CD4-positive, alpha-beta T cell treated with Interleukin-10 for 1 hour (primary cell): ENCODE measurements at places on chromosomes 7 and 10.

DNA sequence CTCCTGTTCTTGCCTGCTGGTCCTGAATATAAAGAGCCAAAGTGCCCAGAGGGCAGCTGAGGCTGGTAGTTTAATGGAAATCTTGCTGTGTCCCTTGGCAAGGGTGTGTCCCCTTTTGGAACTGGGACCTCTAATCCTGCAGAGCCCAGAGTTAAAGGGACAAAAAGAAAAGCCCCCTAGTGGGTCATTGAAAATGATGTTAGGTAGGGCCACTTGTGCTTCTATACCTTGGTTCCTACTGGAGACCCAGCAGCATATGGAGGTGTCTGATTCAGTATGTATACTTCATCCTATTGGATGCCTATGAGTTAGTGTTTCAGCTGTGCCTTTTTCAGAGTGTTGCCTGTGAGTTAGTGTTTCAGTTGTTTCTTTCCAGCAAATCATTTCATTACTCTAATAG is 30.5 kb downstream of the TFAM start:
- DNase-seq = no peak

DNA sequence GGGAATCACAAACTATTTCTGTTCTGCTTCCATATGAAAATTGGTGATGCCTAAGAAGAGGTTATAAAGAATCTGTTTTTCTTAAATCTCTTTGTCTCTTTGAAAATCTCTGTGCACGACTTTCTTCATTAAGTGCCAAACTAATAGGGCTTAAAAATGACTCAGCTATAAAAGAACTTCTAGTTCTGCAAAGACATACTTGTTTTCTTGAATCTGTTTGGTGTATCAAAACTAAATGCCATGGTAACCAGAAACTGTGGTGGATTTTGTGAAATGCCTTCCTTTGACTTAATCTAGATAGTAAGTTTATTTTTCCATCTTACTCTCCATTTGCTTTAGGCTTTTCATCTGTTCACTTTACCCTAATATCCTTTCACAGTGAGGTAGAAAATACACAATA is 417.8 kb downstream of the PARD3 start:
- DNase-seq = no peak

GRCh38 chr7:67773081-67773480 is 776.4 kb downstream of the TYW1 start:
- DNase-seq = no peak

GRCh38 chr7:149884016-149884415 is 10.2 kb downstream of the ATP6V0E2 start:
- DNase-seq = no peak

GRCh38 chr7:31256506-31256905 is 84.0 kb downstream of the NEUROD6 start:
- DNase-seq = no peak

DNA sequence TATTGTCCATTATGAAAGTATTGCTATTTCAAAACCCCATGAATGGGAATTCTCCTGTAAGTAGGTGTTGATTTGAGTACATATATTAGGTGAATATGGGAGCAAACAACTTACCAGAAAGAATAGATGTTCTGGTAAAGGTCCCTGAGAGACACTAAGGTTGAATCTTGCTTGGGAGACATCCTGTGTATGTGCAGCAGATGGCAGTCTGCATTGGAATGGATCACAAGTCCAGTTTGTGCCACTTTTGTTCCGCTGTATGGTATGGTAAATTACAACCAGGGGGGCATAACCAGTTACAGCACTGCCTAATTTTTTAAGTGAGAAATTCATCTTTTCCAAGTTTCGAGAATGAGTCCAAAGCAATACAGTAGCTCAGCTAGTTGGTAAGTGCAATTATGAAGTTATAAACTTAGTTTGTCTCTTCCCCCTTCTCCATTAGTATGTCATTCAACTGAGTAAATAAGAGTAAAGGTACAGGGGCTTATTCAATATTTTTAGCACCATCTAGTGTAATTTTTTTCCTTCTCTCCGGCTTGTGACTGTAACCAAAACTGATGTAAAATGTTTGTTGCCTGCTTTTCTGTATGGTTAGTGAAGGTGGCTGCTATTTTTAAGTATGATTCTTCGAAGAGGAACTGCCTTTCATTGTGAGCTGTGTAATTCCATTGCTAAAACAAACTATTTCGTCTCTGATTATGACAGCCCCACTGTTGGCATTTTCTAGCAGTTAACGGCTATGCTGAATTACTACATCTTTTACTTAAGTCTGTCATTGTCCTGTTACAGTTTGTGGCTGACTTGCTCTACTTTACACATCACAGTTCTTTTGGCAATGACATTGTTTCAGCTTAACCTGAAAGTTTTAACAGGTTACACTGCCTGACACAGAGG is 2.8 kb downstream of the MCU start:
- peak; percentile 17 for DNase-seq

- no peak for DNase-seq
Measured at GRCh38 chr10:963186-963585, 25.0 kb upstream of the GTPBP4 start.

DNA sequence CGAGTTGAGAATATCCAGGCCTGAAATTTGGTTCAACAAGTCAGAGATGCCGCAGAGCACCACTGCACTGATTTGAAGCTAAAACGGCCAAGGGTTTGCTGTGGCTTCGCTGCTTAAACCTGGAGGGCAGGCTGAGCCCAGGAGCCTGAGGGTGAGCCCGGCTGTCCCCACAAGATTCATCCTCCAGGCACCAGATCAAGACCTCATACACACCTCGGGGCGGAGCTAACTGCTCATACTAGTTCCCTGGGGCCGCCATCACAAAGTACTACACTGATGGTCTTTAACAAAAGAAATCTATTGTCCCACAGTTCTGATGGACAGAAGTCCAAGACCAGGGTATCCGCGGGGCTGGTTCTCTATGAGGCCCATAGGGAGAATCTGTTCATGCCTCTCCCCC is 16.9 kb upstream of the TRIM56 start:
- no peak for DNase-seq

GRCh38 chr7:47282790-47283496 is 299.0 kb downstream of the TNS3 start:
- DNase-seq = no peak

- no peak for DNase-seq
Measured at GRCh38 chr7:79291498-79291865, 162.0 kb downstream of the MAGI2 start.

GRCh38 chr10:110414548-110415309 is 83.0 kb upstream of the DUSP5 start:
- peak; percentile 92 for DNase-seq

DNA sequence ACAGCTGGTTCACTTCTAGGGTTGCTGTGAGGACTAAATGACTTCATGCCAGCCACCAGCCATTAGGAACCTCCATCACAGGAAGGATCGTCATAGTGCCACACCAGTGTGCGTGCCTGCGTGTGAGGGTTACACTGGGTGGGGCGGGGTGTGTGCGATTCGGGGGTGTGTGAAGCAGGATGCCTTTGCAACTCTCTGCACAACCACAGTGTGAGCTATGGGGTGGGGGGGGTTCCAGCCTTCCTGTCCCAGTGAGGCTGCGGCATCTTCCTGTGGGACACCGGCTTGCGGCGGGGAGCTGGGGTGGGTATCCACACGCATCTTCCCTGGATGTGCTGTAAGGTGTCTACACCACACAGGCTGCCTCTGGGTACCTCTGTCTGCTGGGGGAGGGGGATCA is 6.9 kb upstream of the ELFN1 start:
- no peak for DNase-seq

DNA sequence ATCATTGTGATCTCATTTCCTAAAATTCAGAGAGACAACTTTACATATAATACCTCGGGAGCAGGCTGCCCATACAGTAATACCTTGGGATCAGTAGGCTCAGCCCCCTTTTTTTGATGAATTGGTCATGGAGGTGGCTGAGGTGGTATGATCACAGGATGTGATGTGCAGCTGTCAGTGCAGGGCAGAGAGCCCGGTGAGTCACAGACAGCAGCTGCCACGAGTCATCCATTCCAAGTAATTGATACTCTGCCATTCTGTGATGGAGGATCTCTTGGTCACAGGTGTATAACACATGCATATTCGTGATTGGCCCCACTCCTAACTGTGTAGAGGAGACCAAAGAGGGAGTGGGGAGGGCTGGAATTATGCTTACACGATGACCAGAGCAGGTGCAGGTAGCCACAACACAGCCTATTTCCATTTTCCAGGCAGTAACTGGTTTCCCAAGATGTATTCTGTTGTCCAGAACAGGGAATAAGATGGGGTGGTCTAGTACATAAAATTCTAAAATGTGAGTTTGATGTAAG is 14.1 kb downstream of the NRCAM start:
- no peak for DNase-seq

DNA sequence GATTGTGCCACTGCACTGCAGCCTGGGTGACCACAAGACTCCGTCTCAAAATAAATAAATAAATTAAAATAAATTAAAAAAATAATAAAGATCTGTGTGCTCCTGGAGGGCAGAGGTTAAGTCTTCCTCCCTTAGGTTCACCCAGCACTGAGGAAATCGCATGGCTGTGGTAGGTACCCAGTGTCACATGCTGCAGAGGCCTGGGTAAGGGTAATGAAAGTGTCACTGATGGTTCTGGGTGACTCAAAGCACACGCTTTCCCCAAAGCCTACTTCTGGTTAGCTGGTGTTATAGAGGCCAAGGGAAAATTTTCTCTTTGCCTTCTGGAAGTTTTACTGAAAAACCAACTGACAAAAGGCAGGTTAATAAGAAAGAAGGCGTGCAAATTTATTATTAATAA is 88.8 kb upstream of the ITGB1 start:
- DNase-seq = no peak

DNA sequence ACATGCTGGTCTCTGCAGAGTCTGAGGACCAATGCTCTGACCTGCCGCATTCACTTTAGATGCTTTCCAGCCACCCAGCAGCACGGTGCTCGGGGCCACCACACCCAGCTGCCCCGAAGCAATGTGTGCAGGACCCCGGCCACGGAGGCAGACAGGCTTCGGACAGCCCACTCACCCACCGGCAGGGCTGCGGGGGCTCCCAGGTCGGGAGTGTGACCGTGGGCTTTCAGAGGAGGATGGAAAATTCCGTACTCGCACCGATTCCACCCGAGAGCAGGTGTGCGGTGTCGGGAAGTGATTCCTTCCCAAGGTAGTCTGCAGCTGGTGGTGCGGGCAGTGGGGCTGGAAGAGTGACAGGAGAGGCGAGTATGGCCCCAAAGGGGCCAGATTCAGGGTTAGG is 190.9 kb downstream of the DNAJB6 start:
- no peak for DNase-seq

DNA sequence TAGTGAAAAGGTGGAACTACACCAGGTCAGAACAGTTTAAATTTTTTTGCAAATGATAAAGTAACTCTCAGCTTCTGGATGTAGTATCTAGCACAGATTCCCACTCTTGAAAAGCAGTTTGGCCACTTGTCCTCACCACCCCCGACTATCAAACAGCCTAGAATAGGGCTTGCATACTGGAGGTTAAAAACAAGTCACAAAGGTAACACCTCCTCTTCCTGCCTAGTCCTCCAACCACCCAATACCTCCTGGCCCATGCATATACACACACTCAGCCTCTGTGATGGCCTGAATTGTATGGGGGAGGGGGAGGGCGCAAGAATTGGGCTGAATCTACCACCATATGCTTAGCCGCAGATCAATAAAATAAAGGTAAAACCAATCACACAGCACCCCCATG is 5.7 kb downstream of the SKAP2 start:
- DNase-seq = no peak

DNA sequence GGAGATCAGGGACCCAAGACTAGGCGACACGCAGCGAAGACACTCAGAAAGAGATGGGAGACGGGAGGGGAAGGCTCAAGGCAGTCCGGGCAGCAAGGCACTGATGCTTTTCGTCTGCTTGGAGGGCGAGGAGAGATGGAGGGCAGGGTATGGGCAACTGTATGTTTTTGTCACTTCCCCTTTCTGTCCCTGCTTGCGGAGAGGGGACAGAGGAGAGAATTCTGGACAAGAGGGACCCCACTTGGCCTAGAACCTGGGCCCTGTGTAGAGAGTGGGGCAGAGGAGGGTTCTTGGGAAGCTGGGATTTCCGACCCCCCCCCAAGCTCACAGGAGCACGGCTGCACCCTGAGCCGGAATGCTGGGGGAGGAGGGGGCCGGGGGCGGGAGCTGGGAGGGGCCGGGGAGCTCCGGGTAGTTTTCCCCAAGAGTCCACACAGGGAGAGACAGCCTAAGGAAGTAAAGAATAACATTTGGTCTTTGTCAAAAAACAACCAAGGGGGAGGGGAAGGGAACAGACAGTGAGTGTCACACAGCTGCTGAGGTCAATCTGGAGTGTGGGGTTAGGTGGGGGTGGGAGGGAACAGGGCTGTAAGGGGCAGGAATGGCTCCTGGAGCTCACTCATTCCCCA is 1.8 kb downstream of the LRCH4 start:
- no peak for DNase-seq

GRCh38 chr7:54632696-54633095 is 90.5 kb downstream of the VSTM2A start:
- DNase-seq = no peak

- no peak for DNase-seq
Measured at GRCh38 chr10:82236084-82236731, 361.2 kb downstream of the NRG3 start.

DNA sequence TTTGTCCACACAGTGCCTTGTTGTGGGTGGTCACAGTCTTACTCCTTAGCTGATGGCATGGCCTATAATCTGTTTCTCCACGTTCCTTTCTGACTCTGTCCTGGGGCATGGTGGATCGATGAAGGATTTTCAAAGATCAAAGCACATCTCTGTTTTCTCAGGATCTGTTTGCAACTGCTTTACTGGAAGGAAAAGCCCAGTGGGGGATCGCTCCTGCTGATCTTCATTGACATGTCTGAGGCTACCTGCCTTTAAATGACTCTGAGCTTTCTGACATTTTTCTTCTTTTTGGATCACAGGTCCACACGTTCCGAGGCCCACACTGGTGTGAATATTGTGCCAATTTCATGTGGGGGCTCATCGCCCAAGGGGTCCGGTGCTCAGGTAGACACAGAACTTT is 68.0 kb upstream of the PRR15 start:
- no peak for DNase-seq

DNA sequence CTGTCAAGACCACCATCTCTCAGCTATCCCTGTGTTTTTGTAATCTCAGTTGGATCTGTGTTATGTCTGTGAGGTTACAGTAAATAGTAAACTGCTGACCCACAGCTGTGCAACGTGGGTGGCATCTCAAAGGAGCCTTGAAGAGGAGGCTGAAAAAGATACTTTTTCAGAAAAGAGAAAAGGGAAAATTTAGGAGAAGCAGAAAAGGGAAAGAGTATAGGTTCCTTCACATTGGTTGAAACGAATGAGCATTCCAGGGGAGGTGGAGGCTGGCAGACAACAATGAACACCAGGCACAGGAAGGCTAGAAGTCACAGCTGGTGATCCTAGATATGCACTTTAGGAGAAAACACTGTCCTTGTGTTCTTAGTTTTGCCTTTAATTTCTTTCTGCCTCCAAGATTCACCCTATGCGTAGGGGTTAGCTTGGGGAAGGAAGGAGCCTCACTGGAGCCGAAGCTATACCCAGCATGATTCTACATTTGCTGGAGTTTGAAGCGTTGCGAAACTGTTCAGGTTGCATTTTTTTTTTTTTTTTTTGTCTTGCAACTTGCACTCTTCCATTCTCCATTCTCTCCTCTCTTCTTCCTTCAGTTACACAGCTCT is 18.3 kb downstream of the CPED1 start:
- no peak for DNase-seq

GRCh38 chr10:92696606-92697383 is 7.0 kb downstream of the HHEX start:
- no peak for DNase-seq
